ENCODE measurements at places on chromosomes 6 and 20. TPM values are rescaled to one million over a fixed set of nuclear protein-coding genes. Genes with fewer than 3 reads are reported as not detected.
A peak's percentile ranks its signal among the peaks of the same experiment; 100 is the strongest.

DNA sequence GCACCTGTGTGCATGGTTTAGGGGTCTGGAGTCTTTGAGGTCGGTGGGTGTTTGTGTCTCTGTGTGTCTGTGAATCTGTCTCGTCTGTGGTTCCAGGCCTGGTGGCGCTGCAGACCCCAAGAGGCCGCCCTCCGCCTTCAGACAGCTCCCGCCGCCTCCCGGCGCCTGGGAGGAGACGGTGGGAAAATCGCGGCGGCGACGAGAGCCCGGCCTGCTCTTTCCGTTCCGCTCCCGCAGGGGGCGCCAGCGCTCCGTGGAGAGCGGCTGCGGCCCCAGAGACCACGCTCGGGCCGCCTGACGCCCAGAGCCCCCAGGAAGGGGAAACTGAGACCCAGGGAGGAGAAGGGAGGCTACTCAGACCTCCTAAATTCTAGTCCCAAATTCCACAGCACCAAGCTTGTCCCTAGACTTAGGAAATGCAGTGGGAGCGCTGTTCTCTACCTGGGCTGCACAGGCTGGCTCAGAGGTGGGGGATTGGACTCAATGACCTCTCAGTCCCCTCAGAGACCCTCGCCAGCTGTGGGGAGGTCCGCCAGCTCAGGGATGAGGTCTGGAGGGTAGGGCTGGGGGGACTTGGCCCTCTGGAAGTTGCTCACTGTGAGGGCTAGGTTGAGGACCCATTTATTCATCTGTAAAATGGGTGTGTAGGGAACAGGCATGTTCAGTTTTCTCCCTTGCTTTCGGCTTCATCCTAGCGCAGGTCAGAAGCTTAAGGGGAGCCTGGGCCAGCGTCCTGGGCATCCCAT, 36.9 kb upstream of the BLCAP start:
- peak; percentile 72 for DNase-seq

GRCh38 chr6:145189836-145190235, 545.5 kb downstream of the EPM2A start:
- no peak for DNase-seq

DNA sequence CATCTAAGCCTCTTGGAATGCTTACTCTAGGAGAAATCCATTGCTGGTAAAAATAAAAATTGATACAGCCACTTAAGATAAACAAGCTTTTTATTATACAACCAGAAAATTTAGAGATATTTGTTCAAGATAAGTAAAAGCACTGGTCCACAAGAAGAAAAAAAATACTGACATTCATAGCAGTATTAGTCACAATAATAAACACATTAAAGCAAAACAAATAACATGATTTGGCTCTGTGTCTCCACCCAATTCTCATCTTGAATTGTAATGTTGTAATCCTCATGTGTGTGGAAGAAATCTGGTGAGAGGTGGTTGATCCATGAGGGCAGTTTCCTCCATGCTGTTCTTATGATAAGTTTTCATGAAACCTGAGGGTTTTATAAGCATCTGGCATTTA, 1093.5 kb upstream of the ADGRB3 start:
- DNase-seq: no peak

DNA sequence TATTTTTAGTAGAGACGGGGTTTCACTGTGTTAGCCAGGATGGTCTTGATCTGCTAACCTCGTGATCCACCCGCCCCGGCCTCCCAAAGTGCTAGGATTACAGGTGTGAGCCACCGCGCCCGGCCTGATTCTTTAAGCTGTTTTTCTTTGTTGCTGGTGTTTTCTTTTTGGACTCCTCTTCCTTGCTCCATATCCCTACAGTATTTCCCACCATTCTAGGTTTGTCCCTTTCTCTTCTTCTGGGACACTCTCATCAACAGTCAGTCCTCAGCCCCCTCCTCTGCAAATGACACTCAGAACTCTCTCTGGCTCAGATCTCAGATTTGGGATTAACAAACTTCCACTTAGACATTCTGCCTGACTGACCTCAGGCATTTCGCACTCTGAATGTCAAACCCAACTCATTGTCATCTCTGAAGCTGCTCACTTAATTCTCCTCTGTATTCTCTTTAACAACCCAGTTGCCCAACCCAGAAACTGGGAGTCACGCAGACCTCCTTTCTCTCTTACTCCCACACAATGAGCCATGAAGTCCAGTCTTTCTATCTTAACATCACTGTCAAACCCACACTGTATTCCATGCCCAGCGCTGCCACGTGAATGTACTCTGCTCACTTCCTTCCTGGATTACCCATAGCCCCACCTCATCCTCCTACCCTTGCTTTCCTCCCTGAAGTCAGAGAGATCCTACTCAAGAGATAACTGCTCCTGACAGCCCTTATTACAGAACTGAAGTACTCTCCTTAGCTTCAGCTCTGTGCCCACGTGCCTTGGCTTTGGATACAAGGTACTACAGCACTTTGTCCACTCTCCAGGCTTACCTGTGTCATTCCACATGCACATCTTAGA, 2.6 kb downstream of the MPIG6B start:
- no peak for DNase-seq

DNA sequence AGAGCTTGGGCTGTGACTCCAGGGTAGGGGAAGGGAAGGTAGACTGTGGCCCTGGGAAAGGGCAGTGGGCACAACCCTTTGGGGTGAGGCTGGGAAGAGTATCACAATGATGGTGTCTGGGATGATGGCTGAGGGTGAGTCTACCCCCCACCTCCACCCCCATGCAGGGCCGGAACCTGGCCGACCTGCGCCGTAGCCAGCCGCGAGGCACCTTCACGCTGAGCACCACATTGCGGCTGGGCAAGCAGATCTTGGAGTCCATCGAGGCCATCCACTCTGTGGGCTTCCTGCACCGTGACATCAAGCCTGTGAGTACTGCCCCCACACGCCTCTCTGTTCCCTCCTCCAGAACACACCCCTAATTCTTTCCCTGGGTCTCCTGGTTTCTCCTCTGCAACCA, 10.1 kb downstream of the TTBK1 start:
- no peak for DNase-seq

GRCh38 chr6:25963426-25964123, 973 bp downstream of the TRIM38 start:
- DNase-seq: no peak

The PCK1 gene
- total RNA-seq: 4.7 TPM

The APCDD1L gene
- total RNA-seq: not detected

The ASIP gene
- not detected for total RNA-seq

The NR2E1 gene
- total RNA-seq: not detected

The CASS4 gene
- 40.2 TPM for total RNA-seq

DNA sequence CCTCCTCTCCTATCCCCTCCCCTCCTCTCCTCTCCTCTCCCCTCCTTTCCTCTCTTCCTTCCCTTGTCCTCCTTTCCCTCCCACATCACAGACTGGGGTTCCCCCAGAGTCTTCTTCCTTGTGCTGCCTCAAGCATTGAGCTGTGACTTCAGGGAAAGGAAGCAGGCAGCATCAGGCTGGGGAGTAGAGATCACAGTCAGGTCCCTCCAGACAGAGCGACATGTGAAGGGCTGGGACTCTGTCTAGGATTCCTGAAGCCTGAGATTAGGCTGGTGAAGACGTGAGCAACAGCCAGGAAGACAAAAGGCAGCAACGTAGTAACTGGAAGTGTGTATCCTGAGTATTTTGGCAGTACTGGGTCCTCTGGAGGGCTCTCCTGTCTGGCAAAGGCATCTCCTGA, 265.4 kb upstream of the SUPT3H start:
- DNase-seq: no peak

DNA sequence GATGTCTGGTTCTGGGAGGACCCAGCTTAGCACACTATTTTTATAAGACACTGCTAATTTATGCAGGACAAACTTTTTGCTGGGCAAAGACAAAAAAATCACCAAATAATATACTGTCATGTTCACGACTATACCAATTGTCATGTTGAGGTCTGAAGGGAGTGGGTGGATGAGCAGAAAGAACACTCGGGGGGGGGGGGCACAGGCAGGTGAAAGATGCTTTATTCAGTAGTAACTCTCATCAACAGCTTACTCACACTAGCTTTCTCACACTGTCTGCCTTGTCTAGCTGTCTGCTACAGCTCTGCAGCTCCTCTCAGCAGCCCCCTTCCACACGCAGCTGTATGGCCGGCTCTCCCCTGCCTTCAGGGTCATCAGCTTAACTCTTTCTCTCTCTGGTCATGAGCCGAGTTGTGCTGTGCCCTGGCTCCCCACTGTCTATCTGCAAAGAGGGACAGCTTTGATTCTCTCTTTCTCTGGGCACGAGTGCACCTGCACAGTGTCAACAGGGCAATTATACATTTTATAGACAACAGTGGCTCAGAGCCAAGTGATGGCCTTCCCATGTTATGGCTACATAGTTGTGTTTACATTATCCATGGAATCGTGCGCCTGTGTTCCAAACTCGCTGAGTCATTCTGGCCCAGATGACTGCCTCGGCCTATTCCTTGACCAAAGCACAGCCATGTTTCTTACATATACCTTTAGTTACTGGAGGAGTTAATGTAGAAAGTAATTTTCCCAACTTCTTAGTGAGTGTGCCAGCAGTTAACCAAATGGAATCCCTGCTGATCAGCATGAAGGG, 187.7 kb upstream of the PRSS16 start:
- DNase-seq: no peak

DNA sequence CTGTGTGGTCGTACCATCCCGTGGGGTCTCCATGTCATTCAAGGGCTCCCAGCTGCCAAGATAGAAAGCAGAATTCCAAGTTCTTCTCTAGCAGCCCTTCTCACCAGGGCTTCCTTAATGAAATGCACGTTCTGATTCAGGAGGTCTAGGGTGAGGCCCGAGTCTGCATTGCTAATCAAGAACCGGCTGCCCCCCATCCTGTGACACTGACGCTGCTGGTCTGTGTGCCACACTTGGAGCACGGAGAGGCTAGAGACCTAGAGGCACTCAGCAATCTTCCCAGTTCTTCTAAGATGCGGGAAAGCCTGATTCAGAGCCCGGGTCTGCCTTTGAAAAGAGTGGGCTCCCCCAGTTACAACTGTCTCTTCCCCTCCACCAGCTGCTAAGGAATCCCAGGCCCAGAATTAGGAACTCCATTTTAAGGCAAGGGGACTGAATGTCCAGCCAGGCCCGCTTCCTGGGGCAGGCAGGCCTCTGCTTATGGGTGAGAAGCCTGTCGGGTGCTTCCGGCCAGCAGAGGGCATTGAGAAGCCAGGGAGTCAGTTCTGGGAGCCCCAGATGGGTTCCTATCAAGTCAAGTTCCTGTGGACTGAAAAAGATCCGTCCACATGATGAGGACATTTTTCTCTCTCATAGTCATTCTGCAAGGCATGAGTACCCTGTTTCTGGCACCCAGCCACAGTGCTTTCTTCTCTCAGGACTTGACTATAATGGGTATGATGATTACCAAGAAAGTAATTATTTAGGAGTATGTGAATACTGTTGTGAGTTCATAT, 69.8 kb upstream of the RIN2 start:
- peak; percentile 82 for DNase-seq

The EFCAB8 gene
- total RNA-seq: 0.72 TPM

DNA sequence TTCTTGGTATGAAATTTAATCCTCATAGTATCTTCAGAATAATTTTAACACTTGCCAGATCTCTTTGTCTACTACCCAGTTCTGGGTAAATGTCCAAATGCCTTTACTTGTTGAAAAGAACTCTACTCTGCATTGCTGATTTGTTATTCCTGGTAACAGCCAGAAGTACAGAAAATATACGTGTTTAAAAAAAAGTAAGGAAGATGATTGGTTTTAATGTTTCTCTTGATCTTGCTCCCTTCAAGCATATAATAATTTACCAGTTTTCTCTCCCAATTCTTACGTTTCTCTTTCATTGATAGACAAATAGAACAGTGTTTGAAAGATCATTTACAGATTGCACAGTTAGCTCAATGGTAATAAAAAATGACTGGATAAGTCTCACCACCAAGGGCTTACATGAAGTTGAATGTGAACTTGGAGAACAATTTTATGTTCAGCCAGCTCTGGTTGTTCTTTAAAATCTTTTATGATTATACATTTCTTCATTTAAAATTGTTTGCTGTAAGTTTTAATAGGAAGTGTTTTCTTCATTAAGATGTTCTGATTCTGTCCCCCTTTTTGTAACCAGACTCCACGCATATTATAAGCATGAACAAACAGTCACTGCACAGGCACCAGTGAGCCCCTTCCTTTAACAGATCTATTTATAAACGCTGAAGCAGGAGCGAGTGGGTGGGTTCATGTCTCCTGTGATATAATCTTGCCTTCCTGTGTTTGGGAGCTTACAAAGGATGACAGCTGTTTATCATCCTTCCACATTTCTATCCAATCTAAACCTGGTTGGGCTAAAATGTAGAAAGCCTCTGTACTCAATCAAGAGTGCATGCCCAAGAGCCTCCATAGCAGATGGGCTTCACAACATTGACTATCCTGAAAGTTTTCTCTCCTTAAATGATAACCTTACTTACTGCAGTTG, 299.5 kb downstream of the PRL start:
- DNase-seq: no peak

DNA sequence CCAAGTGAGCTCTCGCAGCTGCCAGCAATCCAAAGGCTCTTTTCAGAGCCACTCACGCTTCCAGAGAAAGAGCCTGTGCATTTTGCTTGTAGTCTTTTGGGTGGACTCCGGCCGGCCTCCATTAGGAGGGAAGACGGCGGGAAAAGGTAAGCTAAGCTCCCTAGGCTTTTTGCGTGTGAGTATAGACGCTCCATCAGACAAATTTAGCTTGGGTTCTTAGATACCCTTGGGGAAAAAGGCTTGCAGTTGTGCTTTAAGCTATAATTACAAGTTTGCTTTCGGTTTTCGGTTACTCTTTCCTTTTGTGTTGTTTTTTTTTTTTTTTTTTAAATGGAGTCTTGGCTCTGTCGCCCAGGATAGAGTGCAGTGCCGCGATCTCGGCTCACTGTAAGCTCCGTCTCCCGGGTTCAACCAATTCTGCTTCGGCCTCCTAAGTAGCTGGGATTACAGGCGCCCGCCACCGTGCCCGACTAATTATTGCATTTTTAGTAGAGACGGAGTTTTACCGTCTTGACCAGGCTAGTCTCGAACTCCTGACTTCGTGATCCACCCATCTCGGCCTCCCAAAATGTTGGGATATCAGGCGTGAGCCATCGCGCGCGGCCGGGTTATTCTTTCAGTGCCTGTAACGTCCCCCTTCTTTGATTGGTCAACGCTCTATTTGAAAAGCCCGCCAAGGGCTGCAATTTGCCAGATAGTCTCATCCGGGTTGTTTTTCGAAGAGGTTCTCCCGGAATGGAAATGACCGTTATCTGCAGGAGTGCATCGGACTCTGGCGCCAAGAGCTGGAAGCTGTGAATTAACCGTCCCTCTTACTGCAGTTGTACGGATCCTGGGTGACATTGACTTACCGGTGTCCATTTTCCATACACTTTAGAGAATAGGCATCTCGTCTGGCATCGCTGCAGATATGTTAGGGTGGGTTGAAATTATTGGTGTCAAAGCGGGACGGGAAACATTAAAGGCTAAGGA, 18.1 kb downstream of the OR2B2 start:
- DNase-seq: peak; percentile 84

GRCh38 chr20:33709905-33710541, 10.1 kb downstream of the PXMP4 start:
- no peak for DNase-seq

GRCh38 chr6:111624401-111625098, 18.9 kb upstream of the TRAF3IP2 start:
- no peak for DNase-seq

The MED23 gene
- total RNA-seq: 25.8 TPM

The PACSIN1 gene
- total RNA-seq: not detected
